ENCODE measurements at places on chromosomes 5 and 9.

GRCh38 chr5:4576161-4576748 is 563.9 kb upstream of the ADAMTS16 start:
- DNase-seq = no peak

GRCh38 chr5:150175076-150175475 is 8.5 kb downstream of the CDX1 start:
- no peak for DNase-seq

DNA sequence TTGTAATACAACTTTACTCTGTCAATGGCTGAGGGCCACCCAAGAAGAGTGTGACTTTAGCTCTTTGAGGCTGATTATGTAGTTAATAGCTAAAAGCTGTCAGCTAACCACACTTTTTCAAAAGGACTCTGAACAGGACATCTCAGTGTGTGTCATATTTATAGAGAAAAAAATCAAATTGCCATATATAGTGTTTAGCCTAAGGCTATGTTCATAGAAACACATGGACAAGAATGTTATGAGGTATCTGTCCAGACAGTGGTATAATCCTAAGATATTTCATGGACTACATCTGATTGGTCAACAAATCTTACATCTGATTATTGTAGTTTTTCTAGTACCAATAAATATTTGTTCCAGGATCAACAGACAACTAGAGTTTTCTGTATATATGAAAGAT is 42.1 kb upstream of the CDH18 start:
- DNase-seq = no peak

- DNase-seq = no peak
Observed at GRCh38 chr5:97191893-97192292, 8.8 kb upstream of the RIOK2 start.

DNA sequence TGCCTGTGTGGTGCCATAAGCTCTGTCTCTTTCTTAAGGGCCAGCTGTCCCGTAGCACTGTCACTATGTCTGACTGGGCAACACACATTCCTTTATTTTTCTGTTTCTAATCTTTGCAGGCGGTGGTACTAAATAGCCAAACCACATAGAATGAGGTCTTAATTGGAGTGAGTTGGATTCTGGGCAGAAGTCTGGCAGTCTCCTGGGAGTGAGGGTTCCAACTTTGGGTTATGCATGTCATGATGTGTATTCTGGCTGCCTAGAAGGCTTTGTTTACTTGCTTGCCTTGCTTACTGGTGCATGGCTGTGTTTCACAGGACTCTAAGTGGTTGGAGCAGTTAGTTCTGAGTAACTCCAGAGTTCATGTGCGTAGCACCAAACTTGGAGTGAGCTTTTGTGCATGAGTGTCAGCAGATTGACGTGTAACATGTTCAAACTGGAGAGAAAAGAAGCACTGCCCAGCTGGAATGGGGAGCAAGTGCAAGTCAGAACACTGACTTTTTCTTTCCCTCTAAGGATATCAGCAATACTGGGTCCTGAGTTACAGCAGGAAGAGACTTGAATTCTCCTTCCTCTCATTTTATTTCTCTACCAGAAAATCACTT is 185.8 kb downstream of the PCSK1 start:
- DNase-seq = peak; percentile 80

- no peak for DNase-seq
Observed at GRCh38 chr5:40381676-40382363, 297.9 kb upstream of the PTGER4 start.

GRCh38 chr5:134545070-134545868 is 19.8 kb downstream of the JADE2 start:
- no peak for DNase-seq

DNA sequence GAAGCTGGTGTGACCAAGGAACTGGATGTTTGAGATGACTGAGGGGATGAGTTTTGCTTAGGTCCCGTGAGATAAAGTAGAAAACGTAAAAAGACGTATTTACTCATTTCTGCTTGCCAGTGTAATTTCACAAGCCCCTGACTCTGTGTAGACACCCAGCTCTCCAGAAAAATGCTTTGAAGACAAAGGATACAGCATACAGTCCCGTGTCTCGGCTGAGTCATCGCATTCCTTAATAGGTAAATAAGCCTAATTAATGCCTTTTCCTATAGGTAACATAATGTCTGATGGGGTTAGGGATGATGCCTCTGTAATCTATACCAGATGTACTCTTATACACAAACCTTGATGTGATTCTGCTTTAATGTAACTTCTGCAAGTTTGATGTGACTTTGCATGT is 20.2 kb downstream of the S100Z start:
- DNase-seq = peak; percentile 67

DNA sequence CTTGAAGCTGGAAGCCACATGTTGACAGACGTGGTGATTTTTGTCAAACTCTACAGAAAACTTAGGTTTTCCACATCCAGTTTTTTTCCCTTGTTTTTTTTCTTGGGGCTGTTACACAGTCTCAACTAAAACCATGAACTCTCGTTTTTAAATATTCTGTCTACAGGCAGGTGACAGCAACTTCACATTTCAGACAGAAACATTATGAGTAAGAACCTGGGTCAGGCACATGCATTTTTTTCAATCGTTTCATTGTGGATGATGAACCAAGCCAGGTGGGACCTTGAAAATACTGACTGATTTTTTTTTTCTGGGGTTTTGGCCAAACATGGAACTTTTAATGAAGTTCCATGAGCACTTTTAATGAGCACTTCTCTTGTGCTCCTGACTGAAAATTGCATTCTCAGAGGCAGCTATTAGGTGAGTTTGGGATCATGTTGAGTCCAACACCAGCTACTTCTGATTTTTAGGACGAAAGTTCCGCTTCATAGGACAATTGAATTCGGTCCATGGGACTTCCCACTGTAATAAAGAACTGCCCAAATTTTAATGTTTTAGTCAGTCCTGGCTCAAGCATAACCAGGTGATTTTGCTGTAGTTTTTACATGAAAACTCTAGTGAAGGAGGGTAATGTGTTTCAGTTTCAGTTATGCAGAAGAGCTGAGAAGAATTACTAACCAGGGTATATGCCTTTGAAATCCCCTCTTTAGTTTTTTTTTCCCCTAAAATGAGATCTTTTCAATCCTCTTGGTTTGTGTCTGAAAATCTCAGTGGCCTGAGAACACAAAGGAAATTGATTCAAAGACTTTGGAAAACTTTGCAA is 93.2 kb upstream of the ADAMTS16 start:
- no peak for DNase-seq

DNA sequence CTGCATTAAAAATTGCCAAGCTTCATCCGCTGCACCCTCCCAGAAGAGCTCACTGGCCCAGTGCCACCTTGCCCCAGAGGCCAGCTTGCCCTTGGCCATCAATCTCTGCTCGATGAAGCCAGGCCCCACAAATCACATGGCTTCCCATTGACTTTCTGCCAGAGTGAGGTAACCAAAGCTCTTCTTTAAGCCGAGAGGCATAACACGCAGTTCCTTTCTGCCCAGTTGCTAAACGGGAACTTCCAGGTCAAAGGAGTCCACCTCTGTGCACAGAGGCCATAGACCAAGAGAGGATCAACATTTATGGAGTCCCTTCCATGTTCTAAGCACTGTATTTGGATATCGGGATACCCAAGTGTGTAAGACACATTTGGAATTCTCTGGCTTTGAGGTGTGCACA is 208.8 kb downstream of the KIF4B start:
- no peak for DNase-seq

DNA sequence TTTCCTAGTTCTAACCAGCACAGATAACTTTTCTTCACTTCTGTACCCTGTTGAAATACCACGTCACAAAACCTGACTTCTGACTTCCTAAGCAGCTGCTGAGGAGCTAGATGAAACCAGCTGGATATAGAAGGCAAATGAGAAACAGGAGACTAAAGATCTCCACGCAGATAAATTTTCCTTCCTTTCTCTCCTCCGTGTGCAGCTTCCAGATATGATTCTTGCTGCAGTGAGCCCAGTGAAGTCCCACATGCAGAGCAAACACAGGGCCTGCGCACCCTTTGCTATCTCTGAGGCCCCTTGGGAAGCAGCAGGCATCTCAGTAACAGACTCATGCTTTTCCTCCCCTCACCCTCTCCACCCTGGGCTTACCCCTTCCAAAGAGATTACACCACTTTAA is 1638.3 kb downstream of the MAT2B start:
- DNase-seq = no peak

GRCh38 chr9:35562895-35563780 is 41.9 kb upstream of the TESK1 start:
- no peak for DNase-seq

GRCh38 chr9:71582347-71582746 is 186.0 kb downstream of the CEMIP2 start:
- DNase-seq = no peak

- no peak for DNase-seq
Observed at GRCh38 chr9:60545346-60545877, 368.8 kb upstream of the SPATA31A5 start.

DNA sequence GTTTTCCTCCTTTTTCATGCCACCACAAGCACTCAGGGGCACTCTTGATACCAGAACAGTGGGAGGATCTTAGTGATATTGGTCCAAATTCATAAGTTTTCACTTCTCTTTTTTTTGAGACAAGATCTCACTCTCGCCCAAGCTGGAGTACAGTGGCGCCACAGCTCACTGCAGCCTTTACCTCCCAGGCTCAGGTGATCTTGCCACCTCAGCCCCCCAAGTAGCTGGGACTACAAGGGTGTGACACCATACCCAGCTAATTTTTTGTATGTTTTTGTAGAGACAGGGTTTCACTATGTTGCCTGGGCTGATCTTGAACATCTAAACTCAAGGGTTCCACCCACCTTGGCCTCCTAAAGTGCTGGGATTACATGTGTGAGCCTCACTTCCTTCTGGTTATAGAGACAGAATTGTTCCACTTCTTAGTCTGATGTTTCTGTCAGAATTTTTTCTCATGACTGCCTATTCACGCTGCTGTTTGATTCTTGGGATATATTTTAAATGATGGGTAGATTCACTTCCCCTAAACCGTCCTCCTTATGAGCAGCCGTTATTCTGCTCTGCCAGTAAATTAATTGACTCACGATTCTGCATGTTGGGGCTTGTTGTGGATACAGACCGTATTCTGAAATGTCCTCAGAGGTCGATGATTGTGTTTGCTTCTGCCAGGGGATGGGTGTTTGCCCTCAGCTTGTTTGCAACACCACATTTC is 30.8 kb downstream of the MTAP start:
- DNase-seq = no peak

DNA sequence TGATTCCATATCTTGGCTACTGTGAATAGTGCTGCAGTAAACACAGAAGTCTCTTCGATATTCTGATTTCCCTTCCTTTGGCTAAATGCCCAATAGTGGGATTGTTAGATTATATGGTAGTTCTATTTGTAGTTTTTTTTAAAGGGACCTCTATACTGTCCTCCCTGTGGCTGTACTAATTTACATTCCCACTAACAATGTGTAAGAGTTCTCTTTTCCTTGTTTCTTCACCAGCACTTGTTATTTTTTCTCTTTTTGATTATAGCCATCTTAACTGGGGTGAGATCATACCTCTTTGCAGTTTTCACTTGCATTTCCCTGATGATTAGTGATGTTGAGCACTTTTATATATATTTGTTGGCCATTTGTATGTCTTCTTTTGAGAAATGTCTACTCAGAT is 102.0 kb downstream of the CARTPT start:
- no peak for DNase-seq

GRCh38 chr5:139014726-139015125 is 139.6 kb upstream of the LRRTM2 start:
- DNase-seq = no peak

DNA sequence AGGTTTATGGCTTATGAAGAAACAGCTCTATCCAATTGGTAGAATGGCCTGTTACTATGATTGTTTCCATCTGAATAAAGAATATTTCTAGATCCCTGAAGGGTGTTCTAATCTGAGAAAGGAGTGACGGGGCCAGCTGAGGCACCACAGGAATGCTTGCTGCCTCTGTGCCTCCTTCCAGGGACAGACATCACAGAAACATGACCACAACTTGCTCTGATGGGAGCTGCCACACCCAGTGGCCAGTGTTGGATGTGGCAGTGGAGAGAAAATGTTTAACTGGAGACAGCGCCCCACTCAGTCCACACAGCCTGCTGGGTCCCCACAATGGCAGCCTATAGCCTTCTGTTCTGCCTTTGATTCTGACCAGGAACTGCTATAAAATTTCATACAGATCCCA is 38.6 kb upstream of the TESK1 start:
- DNase-seq = peak; percentile 26

GRCh38 chr9:134944351-134944802 is 26.7 kb upstream of the FCN1 start:
- peak; percentile 53 for DNase-seq

DNA sequence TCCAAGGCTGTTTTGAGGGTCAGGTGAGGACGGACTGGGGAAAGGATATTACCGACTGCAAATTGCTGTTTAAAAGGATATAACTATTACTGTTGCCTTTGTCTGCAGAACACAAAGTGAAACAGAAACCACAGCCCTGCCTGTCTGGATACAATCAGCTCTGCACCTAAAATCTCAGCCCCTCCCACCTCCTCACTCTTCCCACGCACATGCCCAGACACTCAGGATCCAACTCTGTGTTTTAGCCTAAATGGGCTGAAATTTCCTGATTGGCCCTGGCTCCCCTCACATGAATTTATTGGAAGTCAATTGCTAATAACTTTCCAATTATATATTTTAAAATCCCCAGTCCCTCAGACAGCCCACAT is 176.3 kb upstream of the PPP1R26 start:
- DNase-seq = no peak

- DNase-seq = no peak
Observed at GRCh38 chr5:67343835-67344234, 147.2 kb upstream of the CD180 start.

DNA sequence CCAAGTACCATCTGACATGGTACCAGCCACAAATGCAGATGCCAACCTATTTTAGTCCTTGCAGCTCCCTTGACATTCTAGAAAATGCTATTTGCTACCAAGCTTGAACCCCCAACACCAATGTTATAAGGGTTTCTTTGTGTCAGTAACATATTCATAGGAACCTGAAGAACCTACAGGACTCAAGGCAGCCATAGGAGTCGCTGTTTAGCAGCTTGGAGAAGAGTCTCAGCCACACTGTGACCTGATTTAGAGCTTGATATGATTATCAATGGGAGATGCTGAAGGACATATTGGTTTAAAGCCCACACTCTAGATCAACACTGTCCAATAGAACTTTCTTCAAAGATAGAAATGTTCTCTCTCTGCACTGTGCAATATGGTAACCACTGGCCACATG is 6.4 kb upstream of the ZFR start:
- peak; percentile 41 for DNase-seq

Measured in mesendoderm (in vitro differentiated cells).